ENCODE measurements at places on chromosomes 6 and 20.
A peak's percentile ranks its signal among the peaks of the same experiment; 100 is the strongest.

GRCh38 chr6:127514179-127514772, 4.9 kb downstream of the MTCL3 start:
- no peak for DNase-seq

DNA sequence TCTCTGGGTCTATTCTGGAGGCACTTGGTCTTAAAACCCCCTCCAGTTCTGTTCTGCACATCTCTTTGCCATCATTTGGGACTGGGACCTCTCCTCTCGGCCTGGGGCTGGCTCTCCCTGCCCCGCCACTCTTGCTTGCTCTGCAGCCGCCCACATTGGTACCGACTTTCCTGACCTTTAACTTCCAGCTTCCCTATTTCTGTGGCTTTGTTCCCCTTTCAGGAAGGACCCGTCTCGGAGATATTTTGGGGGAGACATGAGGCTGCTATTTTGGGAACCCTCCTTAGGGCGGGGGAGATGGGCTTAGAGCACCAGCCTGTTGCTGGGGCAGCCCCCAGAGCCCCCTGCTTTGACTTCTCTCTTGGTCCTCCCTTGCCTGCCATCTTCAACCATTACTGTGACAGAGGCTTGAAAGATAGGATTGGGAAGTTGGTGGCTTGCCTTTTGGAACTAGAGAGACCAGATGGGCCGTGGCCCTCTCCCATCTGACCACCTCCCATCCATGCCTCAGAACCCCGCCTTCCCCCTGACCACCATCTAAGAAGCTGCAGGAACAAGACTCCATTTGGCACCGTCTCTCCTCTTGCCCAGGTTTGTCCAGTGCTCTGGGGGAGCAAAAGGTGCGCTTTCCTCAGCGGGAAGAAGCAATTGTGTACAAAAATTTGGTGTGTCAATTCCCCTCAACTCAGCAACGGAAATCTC, 914 bp downstream of the TREM2 start:
- no peak for DNase-seq

DNA sequence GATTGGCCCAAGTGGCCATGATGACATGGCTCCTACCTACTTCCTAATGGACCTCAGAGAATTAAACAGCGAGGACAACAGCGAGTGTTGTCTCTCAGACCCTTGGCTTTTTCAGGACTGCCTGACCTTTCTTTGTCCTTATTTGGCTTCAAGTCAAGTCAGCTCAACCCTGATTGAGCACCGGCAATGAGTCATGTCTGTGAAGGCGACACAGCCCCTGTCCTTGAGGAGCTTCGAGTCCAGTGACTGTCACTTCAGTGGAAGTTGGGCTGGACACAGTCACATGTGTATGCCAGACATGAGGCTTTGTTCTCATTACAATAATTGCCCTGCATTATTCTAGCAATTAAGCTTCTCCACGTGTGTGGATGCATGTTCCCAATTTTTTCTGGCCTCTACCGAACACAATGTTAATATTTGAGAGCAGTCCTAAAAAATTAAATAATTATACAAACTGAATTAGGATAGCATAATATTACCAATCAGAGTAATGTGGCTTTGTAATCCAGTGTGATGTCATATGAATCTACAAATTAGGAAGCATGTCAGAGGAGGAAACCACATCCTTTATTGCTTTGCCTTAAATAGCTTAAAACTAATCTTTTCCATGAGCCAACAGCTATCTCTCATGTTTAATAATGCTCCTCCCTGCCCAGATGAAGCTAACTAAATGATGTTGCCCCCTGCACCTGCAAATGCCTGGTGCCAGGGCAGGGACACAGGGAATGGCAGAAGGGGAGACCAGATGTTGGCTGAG, 178.6 kb downstream of the CDH26 start:
- no peak for DNase-seq

DNA sequence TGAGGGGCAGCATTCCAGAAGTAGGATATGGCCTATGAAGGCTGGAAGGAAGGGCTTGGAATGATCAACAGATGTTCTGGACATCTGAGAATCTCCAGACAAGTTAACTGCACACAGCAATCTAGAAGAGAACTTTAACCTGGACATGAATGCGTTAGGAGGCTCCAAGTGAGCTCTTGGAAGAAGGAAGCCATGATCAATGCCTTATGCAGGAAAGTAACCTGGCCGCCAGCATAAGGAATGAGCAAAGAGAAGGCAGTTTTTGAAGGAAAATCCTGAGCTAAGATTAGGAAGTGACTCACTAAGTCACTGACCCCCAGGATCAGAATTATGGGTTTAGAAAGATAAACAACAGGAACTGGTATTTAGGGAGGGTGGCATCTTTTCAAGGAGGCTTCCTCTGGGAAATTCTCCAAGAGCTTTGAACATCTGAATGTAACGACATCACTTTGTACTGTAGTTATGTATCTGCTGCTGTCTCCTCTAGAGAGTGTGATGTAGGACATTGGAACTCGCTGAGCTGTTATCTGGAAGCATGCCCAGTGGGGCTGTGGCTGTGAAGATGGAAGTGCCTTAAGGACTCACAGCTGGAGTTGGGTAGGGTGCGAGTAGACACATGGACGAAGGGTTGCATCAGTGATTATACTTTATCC, 236.8 kb downstream of the PACRG start:
- DNase-seq, result peak; percentile 100

GRCh38 chr6:159978291-159979135, 9.6 kb downstream of the IGF2R start:
- DNase-seq, result no peak

DNA sequence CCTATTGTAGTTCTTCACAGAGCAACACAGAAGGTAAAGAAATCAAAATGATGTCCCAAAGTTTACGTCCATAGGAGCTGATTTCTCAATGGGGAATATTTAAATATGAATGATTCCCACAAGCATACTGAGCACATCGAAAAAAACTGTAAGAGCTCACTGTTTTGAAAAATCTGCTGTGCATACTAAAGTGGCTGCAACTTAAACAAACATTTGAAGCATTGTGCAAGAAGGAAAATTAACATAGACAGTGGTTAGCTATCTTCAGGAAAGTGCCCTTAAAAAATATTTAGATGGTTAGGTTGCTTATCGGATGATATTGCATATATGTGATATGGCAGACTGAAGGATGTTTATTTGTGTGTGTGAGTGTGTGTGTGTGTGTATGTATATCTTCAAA, 747.6 kb downstream of the RFPL4B start:
- DNase-seq, result no peak

- DNase-seq, result no peak
Observed at GRCh38 chr20:63007646-63008488, 1.1 kb upstream of the BHLHE23 start.

DNA sequence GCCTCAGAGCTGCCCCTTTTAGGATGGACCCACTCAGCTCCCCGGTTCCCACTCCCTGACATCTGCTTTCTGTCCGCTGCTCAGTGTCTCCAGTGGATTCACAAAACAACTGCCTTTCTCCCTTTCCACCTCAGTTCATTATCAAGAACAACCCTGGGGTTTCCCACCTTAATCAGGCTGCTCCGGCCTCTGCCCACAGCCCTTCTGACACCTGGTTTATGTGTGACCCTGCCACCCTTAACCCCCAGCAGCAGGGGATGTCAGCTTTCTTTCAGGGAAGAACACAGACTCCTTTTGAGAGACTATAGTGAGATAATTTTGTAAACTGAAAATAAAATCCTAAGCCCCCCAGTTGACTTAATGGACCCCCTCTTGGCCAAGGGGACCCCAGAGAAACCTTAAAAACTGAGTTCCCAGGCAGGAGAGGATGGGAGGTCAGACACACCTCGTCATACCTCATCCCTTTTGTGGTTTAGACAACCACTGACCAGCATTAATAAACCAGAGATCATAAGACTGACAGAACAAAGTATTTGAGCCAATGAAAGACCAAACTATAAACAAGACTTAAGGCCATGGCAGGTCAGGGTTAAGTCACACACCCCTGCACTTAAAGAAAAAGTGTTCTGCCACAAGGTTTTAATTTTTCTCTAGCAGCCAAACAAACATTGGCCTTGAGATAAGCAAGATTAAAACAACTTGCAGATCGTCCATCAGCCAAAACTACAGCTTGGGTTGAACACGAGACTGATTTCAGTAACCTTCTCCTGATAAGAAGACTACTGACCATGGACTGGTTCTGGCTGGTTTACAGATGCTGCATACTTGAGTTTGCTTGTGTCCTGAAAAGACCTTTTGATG, 42.4 kb upstream of the DDR1 start:
- no peak for DNase-seq

DNA sequence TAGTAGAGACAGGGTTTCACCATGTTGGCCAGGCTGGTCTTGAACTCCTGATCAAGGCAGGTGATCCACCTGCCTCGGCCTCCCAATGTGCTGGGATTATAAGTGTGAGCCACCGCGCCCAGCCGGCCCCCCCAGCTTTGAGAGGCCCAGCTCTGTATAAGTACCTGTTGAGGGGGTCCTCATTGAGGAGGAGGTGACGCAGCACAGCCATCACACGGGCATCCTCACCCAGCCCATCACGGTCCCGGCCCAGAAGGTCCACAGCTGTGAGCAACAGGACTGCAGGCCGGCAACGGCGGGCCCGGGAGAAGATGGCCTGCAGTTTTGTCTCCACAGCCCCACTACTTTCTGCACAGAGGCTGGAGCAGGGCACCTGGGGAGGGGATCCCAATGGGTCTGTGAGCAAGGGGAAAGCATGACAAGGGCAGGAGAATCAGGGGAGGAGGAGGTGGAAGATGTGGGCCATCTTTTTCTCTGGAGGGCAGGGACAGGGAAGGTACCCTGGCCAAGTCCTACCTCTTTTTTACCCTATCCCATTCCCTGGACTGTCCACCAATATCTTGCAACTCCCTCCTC, 7.7 kb downstream of the GNMT start:
- no peak for DNase-seq

DNA sequence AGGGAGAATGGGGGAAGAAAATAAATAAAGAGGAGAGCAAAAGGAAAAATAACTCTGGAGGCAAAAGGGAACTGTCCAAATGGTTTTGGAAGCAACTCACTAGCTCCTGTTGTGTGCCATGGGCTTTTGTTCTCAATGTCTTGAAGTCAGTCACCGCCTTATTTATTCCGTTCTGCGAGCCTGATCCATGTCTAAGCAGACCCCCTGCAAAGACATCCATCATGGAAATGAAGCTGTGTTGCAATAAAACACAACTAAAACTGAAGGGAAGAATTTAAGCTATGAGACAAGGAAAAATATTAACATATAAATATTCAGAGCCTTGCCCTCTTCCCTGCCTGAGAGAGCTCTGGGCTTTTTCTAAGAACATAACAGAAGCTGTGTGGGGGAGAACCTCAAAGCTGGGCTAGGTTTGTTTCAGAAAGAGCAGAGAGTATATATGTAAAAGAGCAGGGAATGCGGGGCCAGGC, 373.2 kb upstream of the CNR1 start:
- no peak for DNase-seq

DNA sequence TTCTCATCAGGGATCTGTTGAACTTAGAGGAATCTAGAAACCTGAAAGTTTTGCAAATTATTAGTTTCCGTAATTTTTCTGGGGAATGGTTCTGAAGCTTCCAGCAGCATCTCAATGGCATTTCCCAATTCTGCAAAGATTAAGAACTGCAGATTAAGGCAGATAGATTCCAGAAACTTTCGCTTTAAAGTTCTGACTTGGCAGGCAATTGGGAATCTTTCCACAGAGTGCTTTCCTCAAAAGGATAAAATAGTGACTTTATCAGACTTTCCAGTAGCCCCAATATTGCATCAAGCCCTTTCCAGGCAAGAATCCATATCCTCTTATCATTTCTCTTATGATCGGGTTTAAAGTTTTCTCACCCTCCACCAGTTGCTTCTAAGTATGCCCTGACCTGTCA, 261.1 kb downstream of the FNDC1 start:
- DNase-seq, result no peak

GRCh38 chr20:44646023-44646640, 5.4 kb downstream of the ADA start:
- no peak for DNase-seq

All from HS-5 (cell line).